GM19239 (cell line): ENCODE measurements at places on chromosomes 1 and 21.

DNA sequence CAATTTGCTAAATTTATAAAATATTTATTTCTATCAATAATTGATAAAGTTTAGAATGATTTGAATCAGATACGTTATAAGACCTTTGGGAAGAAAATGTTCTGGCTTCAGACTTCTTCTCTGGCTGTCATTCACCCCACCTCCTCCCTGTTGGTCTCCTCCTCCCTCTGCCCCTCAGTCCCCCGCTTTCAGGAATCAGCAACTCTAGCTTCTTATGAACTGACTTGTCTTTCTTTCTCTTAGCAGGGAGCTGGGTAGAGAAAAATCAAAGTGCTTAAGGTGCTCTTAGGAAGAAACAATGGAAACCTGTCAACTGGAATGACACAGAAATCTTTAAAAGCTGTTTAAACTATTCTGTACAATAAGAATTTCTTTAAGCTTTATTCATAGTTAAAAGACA, 71.3 kb upstream of the ETV3 start:
- no peak for DNase-seq

- no peak for DNase-seq
These were observed 182.4 kb downstream of the TRABD2B start for GRCh38 chr1:47814612-47815395.

- DNase-seq: no peak
These were observed 125.2 kb downstream of the SYF2 start for GRCh38 chr1:25106976-25107642.

DNA sequence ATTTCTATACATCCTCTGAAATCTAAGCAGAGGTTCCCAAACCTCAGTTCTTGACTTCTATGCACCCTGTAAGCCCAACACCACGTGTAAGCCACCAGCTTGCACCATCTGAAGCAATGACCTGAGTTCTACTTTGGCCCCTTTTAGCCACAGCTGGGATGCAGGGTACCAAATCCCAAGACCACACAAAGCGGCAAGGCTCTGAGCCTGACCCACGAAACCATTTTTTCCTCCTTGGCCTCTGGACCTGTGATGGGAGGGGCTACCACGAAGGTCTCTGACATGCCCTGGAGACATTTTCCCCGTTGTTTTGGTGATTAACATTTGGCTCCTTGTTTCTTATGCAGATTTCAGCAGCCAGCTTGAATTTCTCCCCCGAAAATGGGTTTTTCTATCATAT, 38.8 kb downstream of the STXBP3 start:
- DNase-seq: no peak

DNA sequence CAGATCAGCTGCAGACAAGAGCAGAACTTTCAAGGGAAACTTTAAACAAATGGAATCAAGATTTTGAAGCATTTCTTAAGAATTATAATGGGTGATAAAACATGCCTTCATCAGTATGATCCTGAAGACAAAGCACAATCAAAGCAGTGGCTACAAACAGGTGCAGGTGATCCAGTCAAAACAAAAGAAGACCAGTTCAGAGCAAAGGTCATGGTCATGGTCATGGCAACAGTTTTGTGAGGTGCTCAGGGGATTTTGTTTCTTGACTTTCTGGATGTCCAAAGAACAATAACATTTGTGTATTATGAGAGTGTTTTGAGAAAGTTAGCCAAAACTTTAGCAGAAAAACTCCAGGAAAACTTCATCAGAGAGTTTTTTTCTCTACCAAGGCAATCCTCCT, 681.7 kb upstream of the PTBP2 start:
- DNase-seq: no peak

DNA sequence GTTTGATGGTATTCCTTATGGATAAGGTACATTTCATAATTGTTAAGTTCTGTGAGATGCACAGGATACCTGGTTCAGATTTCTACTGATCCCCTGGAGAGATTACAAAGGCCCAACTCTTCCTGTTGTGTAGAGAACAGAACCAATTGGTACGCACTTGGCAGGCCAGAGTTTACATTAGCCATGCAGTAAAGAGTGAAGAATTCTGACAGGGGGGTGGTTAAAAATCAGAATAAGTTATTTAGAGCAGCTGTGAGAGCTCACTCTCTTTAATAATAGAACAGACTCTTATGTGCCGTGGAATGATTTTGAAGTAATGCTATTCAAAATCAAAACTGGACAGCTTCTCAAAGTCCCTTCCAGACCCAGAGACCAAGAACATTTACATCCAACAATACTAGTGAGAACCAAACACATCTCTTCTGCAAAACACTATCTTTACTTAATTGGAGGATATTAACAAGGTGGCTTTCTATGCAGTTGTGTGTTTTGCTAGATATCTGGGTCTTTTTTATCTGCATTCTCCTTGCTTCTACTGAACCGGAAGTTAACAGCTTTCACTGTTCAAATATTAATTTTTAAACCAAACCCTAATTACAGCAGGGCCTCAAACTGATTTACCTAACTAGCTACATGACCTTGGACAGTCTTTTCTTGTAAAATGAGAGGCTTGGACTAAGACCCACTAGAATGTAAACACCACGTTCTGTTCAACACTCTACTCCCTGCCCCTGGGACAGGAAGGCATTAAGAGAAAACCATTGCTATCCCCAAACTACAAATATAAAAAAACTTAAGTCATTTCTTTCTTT, 4.0 kb downstream of the USP24 start:
- no peak for DNase-seq

- DNase-seq: peak; percentile 66
These were observed 780 bp upstream of the RBM15 start for GRCh38 chr1:110338309-110338885.

DNA sequence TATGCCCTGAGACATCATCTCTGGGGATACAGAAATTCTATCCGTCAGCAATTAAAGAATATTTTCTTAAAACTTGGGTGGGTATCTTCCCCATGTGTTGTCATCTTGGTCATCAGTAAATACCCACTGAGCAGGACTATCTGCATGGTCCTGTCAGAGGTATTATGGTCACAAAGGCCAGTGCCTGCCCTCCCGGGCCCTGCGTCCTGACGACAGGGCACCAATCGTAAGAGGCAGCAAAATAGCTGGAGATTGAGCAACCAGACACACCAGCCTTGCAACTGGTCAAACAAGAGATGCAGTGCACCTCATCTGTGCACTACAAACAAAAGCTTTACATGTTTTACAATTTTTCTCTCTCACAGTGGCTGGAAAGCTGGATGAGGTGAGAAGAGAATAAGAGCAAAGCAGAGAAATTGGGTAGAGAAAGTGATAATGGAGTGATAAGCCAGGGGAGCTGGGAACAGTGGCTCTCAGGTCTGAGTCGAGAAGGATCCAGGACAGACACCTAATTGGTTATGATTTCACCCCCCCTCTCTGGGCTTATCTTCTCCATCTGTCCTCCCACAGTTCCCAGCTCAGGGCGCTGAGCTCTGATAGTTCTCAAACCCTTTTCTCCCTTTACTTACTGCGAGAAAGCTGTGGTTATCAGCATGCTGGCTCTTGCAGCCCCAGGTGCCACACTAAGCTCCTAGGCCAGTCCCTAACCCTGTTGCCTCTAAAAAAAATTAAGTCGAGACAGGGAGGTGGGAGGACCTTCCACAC, 8.8 kb upstream of the SRP9 start:
- no peak for DNase-seq

DNA sequence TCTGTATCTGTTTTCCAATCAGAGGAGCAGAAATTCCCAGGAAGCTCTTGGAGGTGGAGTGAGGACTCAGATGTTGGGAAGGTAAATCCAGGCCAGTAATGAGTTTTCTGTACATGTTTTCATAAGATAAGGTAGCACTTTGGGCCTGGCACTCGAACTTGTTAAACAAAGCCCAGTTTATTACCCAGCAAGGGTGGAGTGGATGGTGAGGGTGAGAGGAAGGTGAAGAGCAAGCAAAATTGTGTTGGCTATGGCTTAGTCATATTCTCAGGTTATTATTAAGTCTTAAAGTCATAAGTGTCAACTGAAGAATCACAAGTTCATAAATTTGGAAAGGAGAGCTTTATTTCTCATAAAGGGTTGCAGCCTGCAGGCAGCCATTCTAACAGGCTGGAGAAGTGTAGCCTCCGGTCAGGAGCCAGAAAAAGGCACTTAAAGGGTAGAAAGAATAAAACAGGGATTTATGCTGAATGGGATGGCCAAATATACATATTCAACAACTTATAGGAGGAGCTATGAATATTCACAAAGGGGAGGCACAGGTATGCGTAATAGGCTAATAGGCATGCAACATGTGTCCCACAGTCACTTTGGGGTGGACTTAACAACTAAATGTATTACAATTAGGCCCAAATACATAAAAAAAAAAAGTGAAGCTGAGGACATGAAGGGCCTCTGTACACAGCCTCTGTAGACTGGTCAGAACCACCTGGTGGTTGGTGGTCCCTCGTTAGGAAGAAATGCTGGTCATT, 523.9 kb downstream of the LMO4 start:
- DNase-seq: no peak

DNA sequence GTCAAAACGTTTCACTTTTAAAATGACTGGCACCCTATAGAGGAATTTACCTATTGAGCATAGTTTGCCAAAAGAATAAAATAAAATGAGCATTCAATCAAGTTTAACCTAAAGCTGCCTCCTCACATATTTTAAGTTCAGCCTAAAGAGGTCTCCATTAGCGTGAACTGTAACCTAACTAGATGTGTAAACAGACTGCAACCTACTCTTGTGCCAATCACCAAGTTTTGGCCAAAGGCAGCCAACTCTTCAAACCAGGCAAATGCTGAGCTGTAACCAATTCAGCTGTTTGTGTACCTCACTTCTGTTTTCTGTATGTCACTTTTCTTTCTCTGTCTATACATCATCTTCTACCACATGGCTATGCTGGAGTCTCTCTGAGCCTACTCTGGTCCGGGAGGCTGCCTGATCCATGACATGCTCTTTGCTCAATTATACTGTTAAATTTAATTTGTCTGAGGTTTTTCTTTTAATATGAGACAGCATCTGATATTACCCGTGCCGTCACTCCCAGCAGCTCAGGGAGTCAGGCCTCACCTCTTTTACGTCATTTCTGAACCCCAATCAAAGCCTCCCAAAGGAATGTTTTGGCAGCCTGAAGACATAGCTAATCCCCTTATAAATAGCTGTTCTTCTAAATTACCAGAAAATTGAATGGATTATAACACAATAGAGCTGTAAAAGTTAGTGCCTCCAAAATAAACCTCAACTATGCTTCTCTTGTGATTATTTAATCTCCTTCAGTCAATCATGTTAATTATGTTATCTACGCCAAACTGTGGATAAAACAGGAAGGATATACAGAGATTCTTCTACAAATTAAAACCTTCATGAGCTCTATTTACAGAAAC, 81.0 kb upstream of the NR5A2 start:
- DNase-seq: no peak

DNA sequence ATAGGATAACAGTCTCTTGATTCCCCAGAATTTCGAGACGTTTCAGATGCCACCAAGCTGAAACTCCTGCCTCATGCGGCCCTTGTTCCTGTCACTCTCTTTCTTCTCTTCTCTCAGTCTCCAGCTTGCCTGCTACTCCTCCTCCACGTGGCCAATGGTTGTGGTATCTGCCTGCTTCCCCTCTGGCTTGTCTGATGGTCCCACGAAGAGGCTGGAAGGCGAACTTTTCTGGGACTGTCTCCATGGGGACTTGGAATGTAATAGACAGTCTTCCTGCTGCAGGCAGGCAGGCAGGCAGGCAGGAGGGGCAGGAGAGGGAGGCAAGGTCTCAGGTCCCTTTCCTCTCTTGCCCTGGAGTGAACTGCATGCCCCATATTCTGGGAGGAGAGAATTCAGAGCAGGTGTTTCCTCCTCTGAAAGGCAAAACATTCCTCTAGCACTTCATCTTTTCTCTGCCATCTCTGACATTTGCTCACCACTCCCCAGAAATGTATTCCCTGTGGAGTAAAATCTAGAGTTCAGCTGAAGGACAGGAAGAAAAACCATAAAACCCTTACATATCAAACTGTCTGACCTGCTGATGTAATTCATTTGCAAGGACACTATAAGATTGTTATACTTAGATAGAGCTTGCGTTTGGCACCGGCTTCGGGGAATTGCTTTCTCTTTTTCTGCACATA, 64.1 kb upstream of the GNG12 start:
- no peak for DNase-seq

DNA sequence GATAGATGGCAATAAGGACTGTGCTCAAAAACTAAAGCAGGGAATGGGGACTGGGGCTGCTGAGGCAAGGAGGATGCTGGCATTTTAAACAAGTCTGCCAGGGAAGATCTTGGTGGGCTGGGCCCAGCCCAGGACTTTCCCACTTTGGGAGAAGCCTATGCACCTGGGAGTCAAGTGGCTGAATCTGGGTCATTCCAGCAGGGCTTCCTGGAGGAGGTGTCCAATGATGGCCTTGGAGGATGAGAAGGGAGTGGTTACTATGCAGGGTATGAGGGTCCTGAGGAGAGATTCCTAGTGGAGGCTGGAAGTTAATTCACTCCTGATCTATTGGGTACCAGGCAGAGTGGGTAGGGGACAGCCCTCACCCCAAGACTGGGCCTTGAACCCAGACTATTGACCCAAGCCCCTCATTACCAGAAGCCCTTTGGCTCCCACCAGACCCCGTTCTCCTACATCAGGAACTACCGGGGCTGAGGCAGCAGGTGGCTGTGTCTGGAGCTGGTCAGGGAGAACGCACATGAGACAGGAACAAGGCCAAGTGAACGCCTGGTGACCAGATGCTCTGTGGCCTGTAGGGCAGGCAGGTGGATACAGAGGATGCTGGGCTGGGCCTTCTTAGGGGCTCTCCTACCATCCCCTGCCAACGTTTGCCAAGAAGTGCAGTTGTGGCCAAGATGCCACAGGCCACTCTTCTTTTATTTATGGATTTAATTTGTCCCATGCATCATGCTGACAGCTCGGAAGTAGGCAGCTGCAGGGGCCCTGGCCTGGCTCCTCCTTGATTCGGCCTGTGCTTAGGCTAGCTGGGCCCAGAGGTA, 18.3 kb upstream of the LRP8 start:
- DNase-seq: no peak

- DNase-seq: no peak
These were observed 13.0 kb upstream of the C8B start for GRCh38 chr1:56978819-56979218.

DNA sequence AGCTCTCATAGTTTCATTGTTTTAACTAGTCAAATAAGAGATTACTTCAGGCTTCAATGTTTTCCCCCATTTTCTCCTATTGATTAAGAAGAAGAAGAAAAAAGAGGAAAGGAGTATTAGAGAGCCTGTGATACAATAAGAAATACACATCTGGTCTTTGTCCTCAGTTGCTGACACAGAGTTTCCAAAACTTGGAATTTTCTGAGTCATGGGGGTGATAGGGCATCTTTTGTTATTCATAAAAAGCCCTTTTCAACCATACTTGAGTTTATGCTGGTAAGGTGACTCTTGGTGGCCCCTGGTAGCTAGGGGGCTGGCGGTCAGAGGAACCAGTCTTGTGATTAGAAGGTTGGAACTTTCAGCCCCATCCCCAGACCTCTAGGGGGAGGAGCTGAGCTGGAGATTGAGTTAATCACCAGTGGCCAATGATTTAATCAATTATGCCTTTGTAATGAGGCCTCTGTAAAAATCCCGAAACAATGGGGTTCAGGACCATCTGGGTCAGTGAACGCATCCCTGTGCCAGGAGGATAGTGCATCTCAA, 28.9 kb upstream of the KLF18 start:
- DNase-seq: no peak

DNA sequence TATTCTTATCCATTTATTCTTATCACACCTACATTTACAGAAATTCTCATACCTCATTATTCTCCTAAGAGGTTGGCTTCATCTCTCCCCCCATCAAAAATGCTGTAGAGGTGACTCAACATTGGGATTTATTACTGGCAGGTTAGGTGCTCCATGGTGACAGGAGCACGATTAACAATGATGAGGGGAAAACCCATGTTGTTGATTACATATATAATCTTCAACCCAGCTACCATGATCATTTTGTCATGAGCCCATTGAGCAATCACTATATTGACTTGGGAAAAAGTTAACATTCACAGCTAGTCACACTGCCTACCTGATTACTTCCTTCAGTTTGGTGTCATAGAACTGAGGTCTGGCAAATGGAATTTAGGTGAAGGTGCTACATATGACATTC, 712.1 kb upstream of the CHRM3 start:
- DNase-seq: no peak
